Type B pancreatic cell (in vitro differentiated cells): ENCODE measurements at places on chromosomes 12 and 14. TPM values are rescaled to one million over a fixed set of nuclear protein-coding genes. Genes with fewer than 3 reads are reported as not detected.

Gene OR4E2
- total RNA-seq: not detected in 2 replicates

GRCh38 chr14:75559451-75560222, 18.8 kb upstream of the FLVCR2 start:
- no peak for DNase-seq

GRCh38 chr12:106900554-106900953, 55.2 kb upstream of the TMEM263 start:
- DNase-seq: no peak

DNA sequence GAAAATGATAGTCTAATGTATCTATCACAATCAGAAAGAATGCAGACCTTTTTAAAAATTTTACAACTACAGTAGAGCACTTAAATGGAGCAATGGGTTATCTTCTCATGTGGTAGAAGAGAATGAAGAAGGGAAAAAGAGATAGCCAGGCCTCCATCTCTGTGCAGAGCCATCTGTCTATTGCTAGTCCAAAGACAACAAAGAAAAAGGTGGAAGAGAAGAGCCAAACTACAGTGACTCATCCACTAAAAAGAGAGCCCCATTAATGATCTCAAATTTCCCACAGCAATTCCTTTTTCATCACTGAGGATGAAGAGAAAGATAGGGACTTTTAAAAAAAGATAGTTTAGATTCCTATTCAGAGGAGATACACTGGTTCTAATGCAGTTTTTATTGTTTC, 232.9 kb downstream of the ATXN7L3B start:
- no peak for DNase-seq

DNA sequence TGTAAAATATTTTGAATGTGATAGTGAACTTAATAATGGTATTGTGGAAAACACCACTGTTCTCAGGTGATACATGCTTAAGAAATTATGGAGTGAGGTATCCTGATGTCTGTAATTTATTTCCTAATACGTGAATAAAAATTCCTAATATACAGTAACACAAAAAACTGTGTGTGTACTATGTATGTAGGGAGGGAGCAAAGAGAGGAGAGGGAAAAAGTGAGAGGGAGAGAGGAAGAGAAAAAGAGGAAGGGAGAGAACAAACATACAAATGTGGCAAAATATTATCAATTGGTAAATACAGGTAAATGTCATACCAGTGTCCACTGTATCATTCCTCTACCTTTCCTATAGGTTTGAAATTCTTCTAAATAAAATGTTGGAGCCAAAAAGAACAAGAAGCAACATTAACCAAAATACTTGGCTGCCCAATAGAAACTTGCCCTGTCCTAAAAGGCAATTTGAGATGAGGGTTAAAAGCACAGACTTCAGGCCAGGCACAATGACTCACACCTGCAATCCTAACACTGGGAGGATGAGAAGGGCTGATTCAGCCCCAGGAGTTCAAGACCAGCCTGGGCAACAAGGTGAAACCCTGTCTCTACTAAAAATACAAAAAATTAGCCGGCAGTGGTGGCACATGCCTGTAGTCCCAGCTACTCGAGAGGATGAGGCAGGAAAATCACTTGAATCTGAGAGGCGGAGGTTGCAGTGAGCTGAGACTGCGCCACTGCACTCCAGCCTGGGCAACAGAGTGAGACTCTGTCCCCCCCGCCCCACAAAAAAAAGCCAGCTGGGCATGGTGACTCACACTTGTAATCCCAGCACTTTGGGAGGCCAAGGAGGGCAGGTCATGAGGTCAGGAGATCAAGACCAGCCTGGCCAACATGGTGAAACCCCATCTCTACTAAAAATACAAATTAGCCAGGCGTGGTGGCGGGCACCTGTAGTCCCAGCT, 14.5 kb downstream of the R3HDM2 start:
- no peak for DNase-seq

DNA sequence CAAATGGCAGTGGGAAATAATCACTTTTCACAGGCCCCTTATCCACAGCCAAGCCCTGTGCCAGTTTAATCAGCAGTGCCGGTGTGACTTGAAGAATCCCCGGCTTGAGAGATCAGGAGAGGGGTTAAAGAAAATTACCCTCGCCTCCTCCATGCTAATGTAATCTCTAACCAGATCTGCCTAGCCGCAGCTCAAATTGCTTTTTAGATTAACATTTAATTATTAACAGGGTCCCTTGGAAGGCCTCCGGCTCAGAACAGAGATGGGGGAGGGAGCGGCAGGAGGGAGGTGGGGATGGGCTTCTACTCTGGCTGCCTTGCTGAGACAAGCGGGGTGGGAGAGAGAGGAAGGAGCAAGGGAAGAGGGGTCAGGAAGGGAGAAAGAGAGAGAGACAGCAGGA, 24.0 kb downstream of the FAM222A start:
- no peak for DNase-seq

DNA sequence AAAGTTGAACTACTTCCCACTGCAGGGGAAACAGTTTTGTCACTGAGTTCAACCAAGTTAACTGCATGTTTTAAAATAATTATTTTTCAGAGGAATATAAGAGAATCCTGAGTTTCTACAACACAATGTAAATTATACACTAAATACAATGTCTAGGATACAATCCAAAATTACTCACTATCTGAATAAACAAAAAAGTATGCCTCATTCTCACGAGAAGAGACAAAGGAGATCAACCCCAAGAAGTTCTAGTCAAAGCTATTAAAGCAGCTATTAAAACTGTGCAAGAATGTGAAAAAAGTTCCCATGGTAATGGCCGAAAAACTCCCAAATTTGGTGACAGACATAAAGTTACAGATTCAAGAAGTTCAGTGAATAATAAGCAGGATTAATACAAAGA, 8.8 kb upstream of the KCNK13 start:
- DNase-seq: no peak

DNA sequence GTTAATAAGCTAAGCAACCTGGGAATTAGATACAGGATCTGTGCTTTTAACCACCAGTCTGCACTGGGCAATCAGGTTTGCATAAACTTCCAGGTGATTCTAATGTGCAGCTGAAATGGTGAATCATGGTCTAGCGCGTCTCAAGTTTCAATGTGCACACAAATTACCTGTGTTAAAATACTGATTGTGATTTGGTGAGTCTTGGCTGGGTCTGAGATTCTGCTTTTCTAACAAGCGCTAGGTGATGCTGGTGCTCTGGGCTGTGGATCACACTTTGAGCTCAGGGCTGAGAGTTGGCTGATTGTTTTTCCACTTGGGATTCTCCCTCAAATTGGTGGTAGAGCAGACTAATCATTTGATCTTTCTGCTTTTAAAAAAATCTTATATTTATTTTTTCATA, 124.8 kb downstream of the C12orf75 start:
- no peak for DNase-seq

DNA sequence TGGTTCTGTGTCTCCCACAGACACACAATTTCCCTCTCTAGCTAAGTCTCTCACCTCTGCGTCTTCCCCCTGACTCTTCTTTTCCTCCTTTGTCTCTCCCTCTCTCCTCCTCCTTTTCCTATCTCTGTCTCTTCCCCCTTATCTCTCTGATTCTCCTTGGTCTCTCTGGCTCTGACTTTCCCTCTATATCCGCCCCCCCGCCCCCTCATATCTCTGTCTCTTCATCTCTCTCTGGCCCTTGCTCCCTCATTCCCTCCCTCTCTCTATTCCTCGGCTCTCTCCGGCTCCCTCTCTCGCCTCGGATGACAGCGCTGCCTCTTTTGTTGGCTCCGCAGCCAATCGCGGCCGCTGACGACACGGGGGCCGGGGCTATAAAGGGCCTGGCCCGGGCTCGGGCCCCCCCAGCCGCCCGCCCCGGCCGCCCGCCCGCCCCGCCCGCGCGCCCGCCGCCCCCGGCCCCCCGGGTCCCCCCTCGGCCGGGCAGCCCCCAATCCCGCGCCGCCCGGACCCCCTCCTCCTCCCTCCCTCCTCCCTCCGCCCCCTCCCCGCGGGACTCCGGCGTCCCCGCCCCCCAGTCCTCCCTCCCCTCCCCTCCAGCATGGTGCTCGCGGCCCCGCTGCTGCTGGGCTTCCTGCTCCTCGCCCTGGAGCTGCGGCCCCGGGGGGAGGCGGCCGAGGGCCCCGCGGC, at the start of gene GDF11:
Gene GDF11 (plus strand): TSS at position 404 of the 687 bp plus-strand sequence. CDS start 195 bp downstream, at position 599.
- DNase-seq: peak; percentile 83

Gene ESR2
- 0.19 and 0.53 TPM in 2 replicates for total RNA-seq

- DNase-seq: no peak
Measured at GRCh38 chr12:47359310-47360092, 279.7 kb upstream of the AMIGO2 start.

- DNase-seq: no peak
Measured at GRCh38 chr14:100159094-100159864, at the start of gene DEGS2. DEGS2 (minus strand) TSS chr14:100159645; CDS start chr14:100159587, 58 bp downstream.

DNA sequence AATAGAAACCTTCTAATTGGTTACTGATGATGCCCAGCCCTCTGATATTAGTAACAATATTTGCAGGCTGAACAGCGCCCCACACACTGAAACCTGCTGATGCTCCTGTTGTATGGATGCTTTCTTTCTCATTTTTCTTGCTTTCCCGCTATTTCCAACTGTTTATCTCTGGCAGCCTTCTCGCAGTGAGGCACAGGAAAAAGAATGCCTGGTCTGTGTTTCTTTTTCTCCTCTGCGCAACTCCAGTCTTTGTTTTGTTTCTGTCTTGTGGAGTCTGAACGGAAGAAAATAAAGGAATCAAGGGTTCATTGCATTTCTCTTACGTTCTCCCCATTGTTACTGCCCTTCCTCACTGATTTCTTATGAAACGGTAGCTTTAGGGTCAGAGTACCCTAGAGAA, 451.2 kb downstream of the EGLN3 start:
- no peak for DNase-seq

- no peak for DNase-seq
Measured at GRCh38 chr14:29527286-29527685, 400.4 kb downstream of the PRKD1 start.

- no peak for DNase-seq
Measured at GRCh38 chr12:95547522-95548055, 3.7 kb downstream of the USP44 start.

- DNase-seq: no peak
Measured at GRCh38 chr12:46266382-46266791, 2.5 kb downstream of the SLC38A1 start.

Gene TSPAN9
- 30.7 and 31.7 TPM in 2 replicates for total RNA-seq

- no peak for DNase-seq
Measured at GRCh38 chr14:104532191-104532555, 47.4 kb upstream of the C14orf180 start.

DNA sequence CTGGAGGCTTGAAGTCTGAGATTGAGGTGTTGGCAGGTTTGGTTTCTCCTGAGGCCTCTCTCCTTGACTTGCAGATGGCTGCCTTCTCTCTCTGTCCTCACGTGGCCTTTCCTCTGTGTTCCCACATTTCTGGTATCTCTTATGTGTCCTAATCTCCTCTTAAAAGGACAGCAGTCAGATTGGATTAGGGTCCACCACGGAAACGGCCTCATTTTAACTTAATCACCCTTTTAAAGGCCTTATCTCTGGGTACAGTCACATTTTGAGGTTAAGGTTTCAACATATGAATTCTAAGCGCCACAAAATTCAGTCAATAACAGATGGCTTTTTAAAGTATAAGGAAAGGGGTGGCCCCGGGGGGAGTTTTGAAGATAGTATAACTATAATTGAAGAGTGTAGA, 33.5 kb downstream of the UNC79 start:
- DNase-seq: no peak

GRCh38 chr12:91239481-91239880, 56.9 kb upstream of the DCN start:
- no peak for DNase-seq

GRCh38 chr12:32419520-32419960, 20.2 kb downstream of the FGD4 start:
- no peak for DNase-seq

GRCh38 chr14:55430024-55430690, 10.3 kb downstream of the TBPL2 start:
- no peak for DNase-seq

Gene CFAP54
- total RNA-seq: 0.93 and 8.9 TPM in 2 replicates

DNA sequence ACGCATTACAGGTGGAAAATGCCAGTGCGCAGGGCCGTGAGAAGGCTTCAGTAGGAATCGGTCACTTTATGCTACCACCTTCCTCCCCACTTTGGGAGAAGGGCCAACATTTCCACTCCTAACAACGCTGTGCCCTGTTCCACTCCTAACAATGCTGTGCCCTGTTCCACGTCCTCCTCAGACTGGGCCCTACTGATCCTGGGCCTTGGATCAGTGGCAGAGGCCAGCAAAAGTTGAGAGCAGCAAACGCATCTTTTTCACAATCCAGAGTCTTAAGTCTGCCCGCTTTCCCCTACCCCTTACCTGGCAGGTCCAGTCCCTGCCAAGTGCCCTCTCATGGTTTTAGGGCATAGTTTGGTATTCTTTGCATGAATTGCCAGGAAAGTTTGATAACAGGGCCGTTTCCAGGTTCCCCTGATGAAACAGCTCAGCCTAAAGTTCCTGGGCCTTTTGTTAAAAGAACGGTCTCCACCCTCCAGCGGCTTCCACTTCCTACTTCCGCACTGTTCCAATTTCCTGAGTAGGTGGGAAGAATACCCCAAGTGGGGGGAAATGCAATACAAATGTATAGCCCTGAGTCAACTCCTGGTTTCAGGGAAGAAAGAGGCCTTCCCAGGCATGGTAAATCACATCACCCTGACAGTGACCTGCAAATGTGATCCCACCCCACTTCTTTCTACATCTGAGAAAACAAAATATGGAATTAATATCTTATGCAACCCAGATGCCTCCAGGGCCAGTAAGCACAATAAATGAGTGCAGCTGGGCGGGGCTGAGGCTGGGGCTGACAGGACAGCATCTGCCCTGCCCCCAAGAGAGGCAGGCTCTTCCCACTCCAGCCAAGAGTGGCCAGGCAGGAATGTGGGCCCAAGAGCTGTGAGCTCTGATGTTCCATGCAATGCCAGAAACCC, 15.0 kb downstream of the KCTD10 start:
- DNase-seq: no peak

Gene NPAS3
- total RNA-seq: 3.4 and 8.7 TPM in 2 replicates

Gene MMP14
- total RNA-seq: 115 and 137 TPM in 2 replicates

Gene VRTN
- total RNA-seq: not detected in 2 replicates

Gene CFL2
- total RNA-seq: 21.9 and 35.8 TPM in 2 replicates

Gene GRIP1
- total RNA-seq: 18.5 and 29.0 TPM in 2 replicates

DNA sequence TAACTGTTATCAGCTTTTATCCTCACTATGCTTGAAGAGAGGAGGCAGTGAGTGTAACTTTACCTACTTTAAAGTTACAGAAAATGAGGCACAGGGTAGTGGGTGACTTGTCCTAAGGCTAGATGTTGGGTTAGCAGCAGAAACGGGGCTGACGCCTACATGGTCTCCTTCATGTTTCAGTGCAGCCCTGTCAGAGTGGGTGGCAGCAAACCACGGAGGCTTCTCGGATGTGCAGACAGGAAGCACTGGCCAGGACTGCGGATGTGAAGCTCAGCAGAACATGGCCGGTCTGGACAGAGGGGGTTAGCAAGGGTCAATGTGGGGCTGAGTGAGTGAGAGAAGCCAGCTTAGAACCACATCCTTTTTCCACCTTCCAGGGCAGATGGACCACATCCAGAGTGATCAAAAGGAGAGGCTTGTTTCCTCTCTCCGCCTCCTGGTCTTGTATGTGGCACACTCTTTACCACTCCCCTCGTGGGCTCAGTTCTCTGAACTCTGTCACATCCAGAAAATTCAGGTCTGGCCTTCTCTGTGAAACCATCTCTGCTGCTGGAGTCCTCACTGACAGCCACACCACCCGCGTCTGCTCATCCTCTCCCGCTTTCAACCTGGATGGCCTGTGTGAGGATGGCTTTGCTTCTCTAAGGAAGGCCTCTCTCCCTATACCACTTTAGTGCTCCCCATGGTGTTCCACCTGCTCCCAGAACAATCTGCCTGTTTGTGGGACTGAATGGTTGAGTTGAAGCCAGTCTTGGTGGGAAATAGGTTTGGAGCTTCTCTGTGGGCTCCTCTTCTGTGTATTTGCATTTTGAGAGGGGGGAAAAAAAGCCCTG, 14.1 kb downstream of the SUSD6 start:
- no peak for DNase-seq

GRCh38 chr12:105831372-105831771, 307.4 kb downstream of the NUAK1 start:
- DNase-seq: no peak
